ENCODE measurements at places on chromosomes 5 and 9.

DNA sequence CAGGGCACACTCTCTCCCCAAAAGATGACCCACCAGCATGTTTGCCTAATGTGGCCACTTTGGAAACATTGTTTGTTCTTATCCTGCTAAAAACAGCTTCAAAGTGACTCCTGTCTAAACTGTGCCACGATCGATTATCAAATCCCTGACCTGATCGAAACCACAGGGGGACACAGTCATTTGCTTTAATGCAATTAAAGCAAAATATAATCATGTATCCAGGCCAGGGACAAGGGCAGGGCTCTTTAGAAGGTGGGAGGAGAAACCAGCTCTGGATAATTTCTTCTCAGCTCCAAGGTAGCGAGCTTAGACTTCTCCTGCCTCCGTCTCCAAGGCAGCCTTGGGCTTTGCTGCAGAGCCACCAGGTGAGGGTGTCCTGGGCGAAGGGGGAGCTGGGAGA lies 95.0 kb upstream of the HAND1 start:
- DNase-seq: no peak

DNA sequence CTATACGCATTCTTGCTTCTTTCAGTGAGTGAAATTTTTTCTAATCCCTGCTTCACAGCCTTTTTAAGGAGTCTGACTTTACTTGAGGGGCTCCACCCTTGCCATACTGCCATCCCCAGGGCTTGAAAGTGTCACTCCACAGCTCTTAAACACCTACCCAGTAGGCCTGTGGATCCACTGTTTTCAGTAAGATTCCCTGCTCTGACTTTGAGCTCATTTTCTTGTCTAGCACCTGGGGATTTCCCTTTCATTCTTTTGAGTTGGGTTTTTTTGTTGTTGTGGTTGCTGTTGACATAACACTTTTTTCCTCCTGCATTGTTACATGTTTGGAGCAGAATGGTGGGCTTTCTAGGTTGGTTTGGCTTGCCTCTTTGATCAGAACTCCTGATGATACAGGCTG lies 23.6 kb downstream of the SREK1IP1 start:
- no peak for DNase-seq

DNA sequence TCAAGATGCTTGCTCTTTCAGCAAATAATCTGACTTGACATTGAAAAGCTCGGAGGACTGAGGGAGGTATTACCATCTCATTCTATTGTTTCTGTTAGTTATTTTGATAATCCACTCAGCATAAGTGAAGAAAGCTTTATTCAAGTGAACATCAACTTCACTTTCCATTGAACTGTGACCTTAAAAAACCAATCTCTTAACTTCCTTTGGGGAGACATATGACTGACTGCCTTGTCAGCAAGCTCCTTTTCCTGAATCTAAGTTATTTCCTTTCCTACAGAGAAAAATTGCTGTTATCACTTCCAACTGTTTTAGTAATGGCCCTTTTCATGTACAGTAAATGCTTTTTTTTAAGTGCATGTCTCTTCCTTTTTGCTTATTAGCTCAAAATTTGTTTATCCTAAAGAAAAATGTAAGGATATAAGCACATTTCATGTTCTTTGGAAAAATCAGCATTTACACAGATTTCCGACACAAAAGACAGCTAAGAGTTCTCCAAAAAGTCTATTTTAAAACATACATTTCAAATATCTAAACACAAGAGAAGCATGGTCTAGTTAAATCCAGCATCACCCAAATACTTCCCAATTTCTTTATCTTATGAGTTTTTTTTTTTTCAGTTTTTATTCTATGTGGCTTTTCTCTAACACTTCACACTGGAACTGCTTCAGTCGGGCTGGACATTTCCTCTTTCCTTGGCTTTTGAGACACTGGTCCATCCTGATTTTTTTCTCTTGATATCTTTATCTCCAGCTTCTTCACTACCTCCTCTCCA lies 117.9 kb upstream of the DAB2 start:
- DNase-seq: no peak

- DNase-seq: no peak
Observed at GRCh38 chr9:71863631-71864030, 47.4 kb downstream of the ABHD17B start.

- DNase-seq: no peak
Observed at GRCh38 chr9:108709997-108710396, 145.8 kb downstream of the ACTL7B start.

DNA sequence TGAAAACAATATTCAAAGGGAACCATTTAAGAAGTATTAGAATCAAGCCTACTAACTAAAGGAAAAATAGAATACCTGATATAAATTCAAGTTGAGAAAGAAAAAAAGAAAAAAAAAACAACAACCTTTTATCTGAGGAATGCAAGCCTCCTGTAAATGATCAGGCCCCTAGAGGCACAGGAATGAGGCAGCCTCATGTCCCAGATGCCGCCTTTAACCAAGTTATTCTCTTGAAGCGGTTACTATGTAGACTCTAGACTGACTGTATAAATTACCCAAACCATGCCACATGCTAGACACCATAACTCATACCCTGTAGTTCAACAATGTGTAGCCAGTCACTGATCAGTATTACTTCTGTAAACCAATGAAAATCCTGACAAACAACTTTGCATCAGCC lies 929.6 kb downstream of the TAF11L14 start:
- no peak for DNase-seq

DNA sequence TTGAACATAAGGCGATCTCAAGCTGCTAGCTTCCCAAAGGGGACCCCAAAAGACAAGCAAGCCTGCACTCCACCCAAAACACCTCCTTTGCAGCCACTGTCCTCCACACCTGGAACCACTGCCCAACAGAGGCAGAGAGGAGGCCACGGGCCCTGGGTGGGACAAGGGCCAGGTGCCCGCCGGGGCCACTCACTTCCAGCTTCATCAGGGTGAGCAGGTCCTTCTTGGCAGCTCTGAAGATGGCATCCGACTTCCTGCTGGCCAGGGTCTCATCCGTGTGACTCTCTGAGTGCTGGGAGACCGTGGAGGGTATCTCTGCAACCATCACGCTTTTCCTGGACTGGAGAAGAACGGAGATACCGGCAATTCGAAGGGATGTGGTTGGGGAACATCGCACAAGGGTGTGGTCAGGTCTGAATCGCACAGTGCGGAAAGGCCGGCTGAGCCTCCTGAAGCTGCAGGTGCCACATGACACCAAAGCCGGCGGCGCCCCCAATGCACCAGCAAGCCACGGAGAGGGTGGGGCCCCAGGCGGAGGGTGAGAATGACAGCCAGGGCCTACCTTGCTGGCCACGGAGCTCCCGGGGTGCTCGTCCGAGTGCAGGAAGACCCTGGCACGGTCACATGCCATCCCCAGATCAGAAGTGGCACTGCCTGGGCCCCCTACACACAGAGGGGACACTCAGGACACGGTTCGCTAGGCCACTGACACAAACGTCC lies 44.6 kb downstream of the PNPLA7 start:
- DNase-seq: no peak

- no peak for DNase-seq
Observed at GRCh38 chr5:157842787-157843186, 16.2 kb downstream of the CLINT1 start.

GRCh38 chr5:78997090-78997489 lies 12.0 kb upstream of the ARSB start:
- no peak for DNase-seq

GRCh38 chr9:3246241-3246640 lies 279.6 kb downstream of the RFX3 start:
- no peak for DNase-seq

GRCh38 chr5:68196876-68197275 lies 18.7 kb upstream of the PIK3R1 start:
- DNase-seq: no peak

DNA sequence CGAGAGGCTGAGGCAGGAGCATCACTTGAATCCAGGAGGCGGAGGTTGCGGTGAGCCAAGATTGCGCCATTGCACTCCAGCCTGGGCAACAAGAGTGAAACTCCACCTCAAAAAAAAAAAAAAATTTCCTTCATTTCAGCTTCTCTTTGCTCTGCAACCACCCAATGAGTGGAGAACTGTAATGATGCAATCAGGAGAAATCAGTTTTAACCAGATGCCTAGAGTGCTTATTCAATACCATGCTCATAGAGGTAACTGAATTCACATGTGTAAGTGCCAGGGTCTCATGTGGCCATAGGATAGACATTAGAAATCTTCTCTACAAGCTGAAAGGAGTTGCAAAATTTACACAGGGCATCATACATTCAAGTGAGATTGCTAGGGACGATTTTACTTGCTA lies 70.6 kb downstream of the HMHB1 start:
- DNase-seq: no peak

GRCh38 chr9:26748449-26749058 lies 144.0 kb downstream of the CAAP1 start:
- DNase-seq: no peak

DNA sequence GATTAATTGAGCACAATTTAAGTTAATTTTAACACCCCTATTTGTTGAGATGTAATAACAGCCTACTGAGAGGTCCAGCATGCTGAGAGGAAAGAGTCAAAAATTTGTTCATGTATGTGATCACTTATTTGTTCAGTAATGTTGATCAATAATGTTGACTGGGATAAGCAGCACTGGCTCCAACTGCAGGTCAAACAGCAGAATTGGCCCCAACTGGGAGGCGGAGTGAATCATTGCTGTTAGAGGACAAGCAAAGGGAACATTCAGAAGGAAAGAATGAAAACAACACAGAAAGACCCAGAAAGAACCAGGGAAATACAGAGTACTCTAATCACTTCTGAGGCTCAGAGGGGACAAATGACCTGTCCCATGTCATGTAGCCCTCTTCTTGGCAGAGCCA lies 221.1 kb downstream of the COMMD10 start:
- no peak for DNase-seq

- DNase-seq: no peak
Observed at GRCh38 chr9:127903557-127904475, 4.4 kb upstream of the ST6GALNAC6 start.

DNA sequence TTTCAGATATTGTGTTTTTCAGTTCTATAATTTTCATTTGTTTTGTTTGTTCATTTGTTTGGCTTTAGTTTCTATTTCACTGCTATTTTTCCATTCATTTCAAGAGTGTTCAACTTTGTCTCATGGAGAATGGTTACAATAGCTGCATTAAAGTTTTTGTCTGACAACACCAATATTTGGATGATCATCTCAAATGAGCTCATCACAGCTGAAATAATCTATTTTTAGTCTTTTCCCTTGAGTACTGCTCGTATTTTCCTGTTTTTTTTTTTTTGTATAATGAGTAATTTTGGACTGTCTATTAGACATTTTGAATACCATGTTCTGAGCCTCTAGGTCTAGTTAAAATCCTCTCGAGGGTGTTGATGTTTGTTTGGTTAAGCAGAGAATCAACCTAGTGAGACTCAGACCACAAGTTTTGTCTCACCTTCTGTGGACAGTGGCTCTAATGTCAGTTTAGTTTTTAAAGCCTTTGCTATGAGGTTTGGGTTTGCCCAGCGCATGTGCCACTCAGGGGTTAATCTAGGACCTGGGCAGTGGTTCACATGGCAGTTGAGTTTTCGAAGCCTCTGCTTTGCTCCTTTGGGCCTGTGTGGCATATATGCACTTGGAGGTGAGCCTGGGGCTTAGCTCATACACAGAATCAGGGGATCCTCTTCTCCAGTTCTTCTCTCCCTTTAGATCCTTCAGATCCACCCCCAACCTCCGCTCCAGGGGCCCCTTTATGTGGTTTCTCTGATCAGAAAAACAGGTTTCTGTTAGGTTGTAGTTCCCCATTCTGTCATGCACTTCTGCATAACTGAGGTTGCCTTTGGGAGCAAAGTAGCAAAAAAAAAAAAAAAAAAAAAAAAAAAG lies 79.8 kb downstream of the ARSB start:
- no peak for DNase-seq

GRCh38 chr5:149024477-149024876 lies 38.4 kb downstream of the SH3TC2 start:
- no peak for DNase-seq

- DNase-seq: no peak
Observed at GRCh38 chr5:170478306-170478705, 25.5 kb upstream of the KCNIP1 start.

DNA sequence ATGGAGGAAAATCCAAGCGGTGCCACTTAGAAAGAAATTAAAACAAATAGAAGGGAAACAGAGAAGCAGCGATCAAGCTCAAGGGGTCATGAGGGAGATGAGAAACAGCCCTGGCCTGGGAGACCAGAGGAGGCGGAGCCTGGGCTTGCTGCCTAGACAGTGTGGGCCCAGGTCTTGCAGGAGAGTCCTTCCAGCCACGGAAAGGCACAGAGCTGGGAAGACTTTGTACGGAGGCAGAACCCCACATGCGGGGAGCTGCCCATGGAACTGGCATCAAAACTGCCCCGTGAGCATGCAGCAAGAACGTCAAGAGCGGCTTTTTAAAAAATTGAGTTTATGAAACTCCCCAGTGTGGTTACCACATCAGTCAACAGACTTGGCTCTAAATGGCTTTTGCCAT lies 119.4 kb downstream of the IRX1 start:
- no peak for DNase-seq

GRCh38 chr5:32707418-32707997 lies 3.6 kb upstream of the NPR3 start:
- no peak for DNase-seq
